ENCODE measurements at places on chromosomes 2 and 18. TPM values are rescaled to one million over a fixed set of nuclear protein-coding genes. Genes with fewer than 3 reads are reported as not detected.

Gene FRZB
- 0.18 TPM for total RNA-seq

Gene ROCK2
- 92.9 TPM for total RNA-seq

Gene APLF
- 6.8 TPM for total RNA-seq

Gene CD8B2
- not detected for total RNA-seq

Gene IL1RL2
- total RNA-seq, result 1.7 TPM

Gene FTCDNL1
- total RNA-seq, result 1.5 TPM

Gene ZBTB7C
- total RNA-seq, result 0.41 TPM

Gene SERPINB13
- total RNA-seq, result not detected
